Breast epithelium (tissue), 4 donors: ENCODE measurements at places on chromosomes 5 and 9.

- H3K27ac ChIP-seq = peak overlapping the region; percentile 82
- no peaks in the 10 kb centered on the region for H3K36me3 ChIP-seq
- H3K4me1 ChIP-seq = no peaks in the 10 kb centered on the region
- H3K27me3 ChIP-seq = no peaks in the 10 kb centered on the region
Measured at GRCh38 chr5:75053304-75054133, 1.2 kb upstream of the GCNT4 start.

DNA sequence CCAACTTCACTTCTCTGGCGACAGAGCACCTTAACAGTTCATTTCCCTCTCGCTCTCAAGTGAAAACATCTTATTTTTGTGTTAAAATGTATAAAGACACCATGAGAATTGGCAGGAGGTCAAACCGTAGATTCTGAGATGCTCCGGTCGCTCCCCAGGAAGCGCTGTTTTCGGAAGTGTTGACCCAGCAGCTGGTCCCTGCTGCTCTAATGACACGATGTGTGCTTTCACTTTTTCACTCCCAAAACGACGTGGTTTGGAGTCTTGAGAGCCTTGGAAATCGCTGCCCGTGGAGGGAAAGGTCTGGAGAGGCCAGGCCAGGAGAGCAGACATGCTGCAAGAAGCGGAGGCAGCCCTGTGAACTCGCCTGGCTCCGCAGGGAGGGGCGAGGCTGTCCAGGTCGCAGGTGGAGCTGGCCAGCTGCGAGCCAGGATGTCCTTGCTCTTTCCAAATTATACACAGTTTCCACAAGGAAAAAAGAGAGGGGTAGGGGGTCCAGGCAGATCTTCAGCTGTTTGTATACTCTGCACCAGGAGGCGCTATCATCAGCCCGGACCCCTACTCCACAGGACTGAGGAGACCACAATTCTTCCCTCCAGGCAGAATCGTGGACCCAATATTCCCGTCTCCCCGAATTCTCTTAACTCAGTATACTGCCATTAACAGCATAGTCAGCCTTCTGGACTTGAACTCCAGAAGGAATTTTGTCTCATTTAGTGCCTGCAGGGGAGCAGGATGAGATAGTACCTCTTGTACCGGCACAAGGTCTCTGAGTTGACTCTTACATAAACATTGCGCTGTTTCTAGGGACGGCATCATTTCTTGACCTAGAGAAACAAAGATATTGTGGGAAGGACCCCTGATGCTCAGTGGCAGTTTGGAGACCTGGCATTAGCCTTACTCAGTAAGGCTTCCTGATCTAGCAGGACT lies 248.6 kb upstream of the ANKRD55 start:
- peak overlapping the region; percentile 98 for H3K27ac ChIP-seq
- DNase-seq = no peak

GRCh38 chr9:92223758-92224157 lies 69.7 kb downstream of the IARS1 start:
- DNase-seq = no peak
- H3K27me3 ChIP-seq = no peaks in the 10 kb centered on the region
- H3K27ac ChIP-seq = no peak overlapping the region
- no peak overlapping the region for H3K4me3 ChIP-seq
- peaks cover 9% of the 10 kb centered on the region for H3K36me3 ChIP-seq
- H3K4me1 ChIP-seq = no peaks in the 10 kb centered on the region

DNA sequence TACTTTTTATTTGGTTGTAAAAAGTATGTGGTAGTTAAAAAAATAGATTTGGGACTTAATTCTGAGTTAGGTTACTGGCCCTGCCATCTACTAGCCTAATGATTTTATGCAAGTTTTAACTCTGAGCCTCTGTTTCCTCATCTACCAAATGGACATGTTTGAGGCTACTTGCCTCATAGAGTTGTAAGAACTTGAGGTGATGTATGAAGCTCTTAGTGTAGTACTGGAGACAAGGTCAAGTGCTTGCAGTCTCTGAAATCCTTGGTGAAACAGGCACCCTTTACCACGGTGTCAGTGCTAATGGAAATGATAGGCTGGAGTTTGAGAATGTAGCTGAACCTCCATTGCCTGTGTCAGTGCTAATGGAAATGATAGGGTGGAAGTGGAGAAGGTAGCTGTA lies 15.3 kb downstream of the GPR107 start:
- no peak overlapping the region for H3K27ac ChIP-seq
- no peaks in the 10 kb centered on the region for H3K36me3 ChIP-seq
- H3K27me3 ChIP-seq = no peaks in the 10 kb centered on the region

DNA sequence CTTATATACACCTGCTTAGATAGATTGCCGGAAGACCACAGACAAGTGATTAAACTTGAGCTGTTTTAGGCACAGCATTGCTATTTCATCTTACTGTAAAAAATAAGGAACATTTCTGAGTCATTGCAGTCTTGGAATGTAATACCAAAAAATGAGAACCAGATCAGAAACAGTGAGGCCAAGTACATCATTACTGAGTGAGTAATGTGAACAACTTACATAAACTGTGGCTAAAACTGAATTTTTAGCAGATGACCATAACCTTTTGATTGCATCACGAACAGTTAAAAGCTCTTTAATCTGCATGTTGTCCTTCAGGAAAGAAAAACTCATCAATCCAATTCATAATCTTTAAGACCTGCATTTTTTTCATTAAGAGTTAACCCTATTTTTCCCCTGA lies 157.1 kb upstream of the FGF10 start:
- DNase-seq = no peak
- no peaks in the 10 kb centered on the region for H3K36me3 ChIP-seq
- no peak overlapping the region for H3K4me3 ChIP-seq
- no peak overlapping the region for H3K27ac ChIP-seq
- no peaks in the 10 kb centered on the region for H3K27me3 ChIP-seq
- no peaks in the 10 kb centered on the region for H3K4me1 ChIP-seq

DNA sequence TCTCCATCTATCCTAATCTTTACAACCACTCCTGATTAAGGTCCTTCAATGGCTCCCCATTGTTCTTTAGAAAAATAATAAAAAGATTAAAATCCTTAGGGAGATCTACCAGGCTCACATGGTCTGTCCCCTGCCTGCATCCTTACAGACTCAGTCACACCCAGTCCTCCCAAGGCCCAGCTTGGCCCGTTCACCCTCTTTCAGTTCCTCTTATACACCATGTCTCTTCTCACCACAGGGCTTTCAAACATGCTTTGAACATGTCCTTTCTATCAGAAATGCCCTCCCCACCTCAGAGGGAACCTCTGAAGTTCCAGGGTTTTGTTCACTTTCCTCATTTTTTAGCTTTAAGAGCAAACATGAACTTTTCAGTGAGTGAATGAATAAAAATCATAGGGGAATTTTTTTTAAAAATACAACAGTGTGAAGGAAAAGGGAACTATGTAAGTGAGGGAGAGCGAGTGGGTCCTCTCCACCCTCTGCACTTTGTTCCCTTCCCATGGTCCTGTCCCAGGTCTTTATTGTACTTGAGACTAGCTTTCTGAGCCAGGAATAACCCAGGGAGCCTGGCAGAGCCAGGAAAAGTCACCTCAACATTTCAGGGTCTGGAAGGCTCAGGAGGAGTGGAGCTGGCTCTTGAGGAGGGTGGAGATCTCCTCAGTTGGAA lies 55.3 kb downstream of the TRPC7 start:
- H3K27me3 ChIP-seq = no peaks in the 10 kb centered on the region
- H3K36me3 ChIP-seq = no peaks in the 10 kb centered on the region
- no peak overlapping the region for H3K4me3 ChIP-seq
- no peak for DNase-seq
- H3K4me1 ChIP-seq = no peaks in the 10 kb centered on the region
- no peak overlapping the region for H3K27ac ChIP-seq

DNA sequence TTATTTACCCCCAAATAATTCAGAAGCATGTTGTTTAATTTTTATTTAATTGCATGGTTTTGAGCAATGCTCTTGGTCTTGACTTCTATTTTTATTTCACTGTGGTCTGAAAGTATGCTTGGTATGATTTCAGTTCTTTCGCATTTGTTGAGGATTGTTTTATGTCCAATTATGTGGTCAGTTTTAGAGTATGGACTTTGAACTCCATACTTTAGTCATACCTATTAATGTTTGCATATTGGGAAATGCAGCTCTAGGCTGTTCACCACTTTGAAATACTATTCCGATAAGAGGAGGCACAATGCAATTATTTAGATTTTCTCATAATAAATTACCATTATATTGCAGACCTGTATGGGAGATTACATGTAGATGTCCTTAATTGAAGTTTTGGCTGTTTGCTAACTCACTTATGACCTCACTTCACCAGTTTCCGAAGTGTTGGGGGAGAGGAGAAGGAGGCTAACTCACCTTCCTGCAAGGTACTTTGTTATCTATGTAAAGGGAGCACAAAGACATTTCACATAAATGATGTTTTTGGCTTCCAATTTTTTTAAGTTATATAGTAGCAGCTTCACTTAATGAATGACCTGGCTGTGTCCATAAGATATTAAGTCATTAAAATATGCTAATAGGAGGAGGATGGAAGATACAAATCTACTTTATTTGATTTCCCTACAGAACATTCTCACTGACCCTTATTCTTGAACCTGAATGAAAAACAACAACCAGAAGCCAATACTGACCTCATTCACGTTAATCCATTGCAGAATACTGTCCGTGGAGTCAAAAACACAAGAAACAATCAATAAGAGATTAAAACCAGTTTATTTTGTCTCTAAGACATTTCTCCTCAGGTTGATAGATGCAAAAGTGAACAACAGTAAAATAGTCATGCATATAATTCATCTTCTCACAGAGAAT lies 970.3 kb upstream of the ARRDC3 start:
- no peaks in the 10 kb centered on the region for H3K27me3 ChIP-seq
- no peaks in the 10 kb centered on the region for H3K36me3 ChIP-seq
- H3K27ac ChIP-seq = no peak overlapping the region
- H3K4me1 ChIP-seq = no peaks in the 10 kb centered on the region
- H3K4me3 ChIP-seq = no peak overlapping the region

DNA sequence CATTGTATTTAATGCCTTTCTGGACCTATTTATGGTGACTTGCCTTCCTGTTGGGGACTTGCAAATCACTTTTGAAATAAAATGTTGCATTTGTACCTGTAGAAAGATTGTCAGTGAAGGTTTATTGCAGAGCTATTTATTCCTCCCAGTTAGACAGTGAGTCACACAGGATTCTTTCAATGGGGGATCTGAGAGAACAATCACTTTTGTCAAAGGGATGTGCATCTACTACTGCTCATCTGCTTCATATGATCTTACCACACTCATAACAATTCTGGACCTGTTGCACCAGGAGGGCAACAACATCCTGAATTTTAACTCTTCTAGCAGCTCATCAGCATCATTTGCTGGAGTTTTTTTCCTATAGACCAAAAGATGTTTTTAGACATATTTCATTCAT lies 66.8 kb downstream of the FBXL7 start:
- DNase-seq = no peak
- H3K4me3 ChIP-seq = no peak overlapping the region
- H3K27ac ChIP-seq = no peak overlapping the region
- no peaks in the 10 kb centered on the region for H3K27me3 ChIP-seq

GRCh38 chr5:99122976-99123375 lies 194.2 kb upstream of the CHD1 start:
- H3K27me3 ChIP-seq = no peaks in the 10 kb centered on the region
- no peak overlapping the region for H3K27ac ChIP-seq
- H3K4me3 ChIP-seq = no peak overlapping the region
- no peaks in the 10 kb centered on the region for H3K36me3 ChIP-seq

DNA sequence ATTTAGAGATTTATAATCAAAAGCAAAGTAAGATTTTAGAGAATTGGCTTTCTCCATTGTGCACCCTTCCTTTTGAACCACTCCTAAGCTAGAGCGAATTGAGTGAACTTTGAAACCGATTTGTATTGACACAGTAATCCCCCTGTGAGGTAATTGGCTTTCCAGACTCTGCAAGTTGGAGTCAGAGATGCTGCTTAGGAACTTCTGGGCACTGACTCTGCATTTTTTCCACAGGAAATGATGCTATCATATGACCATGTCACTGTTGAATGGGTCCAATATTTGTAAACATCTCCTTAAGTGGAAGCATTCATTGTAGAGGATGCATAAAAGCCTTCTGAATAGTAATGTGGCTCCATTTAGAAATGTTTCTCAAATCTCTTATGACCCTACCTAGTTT lies 394.4 kb upstream of the ZNF608 start:
- no peak overlapping the region for H3K27ac ChIP-seq
- no peak overlapping the region for H3K4me3 ChIP-seq
- no peaks in the 10 kb centered on the region for H3K27me3 ChIP-seq
- no peak for DNase-seq

DNA sequence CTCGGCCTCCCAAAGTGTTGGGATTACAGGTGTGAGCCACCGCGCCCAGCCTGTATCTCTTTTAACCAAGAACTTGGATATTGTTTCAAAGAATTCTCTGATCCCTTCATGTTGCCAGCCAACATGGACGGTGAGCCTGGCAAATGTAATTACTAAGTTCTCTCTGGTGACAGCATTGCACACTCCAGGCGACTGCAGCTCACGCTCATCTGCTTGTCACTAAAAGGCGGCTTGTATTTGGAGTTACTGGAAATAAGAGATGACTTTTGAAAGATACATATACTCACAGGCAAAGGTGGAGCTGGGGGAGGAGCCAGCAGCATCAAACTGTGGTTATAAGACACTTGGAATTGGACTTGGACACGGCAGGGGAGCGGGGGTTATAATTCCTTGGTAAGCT lies 172.3 kb downstream of the SLIT3 start:
- no peaks in the 10 kb centered on the region for H3K27me3 ChIP-seq
- H3K4me1 ChIP-seq = no peaks in the 10 kb centered on the region
- DNase-seq = no peak
- no peak overlapping the region for H3K4me3 ChIP-seq

DNA sequence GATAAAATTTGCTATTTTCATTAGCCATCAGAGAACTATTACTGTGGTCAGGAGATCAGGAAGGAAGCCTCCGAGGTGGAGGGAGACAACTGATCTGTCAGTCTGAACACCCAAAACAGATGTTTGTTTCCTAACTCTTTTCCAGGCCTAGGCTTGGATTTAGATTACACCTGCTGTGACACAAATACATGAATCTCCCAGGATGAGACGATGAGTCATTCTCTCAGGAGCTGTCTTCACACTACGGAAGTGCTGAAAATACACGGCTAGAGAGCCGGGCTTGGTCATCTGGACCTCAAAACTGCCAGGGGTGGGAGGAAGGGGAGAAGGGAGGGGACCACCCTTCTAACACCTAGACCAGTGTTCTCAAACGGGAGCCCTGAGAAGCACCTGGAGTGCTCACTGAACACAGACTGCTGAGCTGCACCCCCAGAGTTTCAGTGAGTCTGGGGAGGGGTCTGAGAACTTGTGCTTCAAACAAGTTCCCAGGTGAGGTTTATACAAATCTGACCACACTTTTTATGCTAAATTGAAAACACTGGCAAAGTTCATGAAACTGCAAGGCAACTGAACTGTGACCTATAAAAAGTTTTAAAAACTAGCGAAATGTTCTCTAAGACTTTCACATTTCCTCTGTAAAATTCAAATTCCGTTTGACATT lies 80.3 kb upstream of the EQTN start:
- H3K4me3 ChIP-seq = no peak overlapping the region
- no peak for DNase-seq
- no peaks in the 10 kb centered on the region for H3K27me3 ChIP-seq
- no peaks in the 10 kb centered on the region for H3K36me3 ChIP-seq
- no peak overlapping the region for H3K27ac ChIP-seq
